ENCODE measurements at places on chromosomes 6 and 20.

- no peak for DNase-seq
These were observed 25.3 kb downstream of the MDN1 start for GRCh38 chr6:89794324-89794723.

GRCh38 chr6:53483423-53484353 is 61.2 kb downstream of the GCLC start:
- peak; percentile 46 for DNase-seq

GRCh38 chr6:5517796-5518195 is 256.5 kb downstream of the FARS2 start:
- DNase-seq: no peak

DNA sequence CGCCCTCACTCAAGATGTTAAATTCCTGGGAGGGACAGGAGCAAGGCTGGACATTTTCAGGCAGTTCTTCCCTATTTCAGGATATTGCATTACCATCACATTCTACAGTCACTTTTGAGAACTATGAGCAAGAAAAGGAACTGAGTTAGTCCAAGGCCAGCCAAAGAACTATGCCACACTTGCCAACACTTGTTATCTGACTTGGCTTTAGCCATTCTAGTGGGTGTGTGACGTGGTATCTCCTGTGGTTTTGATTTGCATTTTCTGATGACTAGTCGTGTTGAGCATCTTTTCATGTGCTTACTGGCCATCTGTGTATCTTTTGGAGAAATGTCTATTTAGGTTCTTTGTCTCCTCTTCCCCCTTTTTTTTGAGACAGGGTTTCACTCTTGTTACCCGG is 12.0 kb downstream of the XRN2 start:
- peak; percentile 87 for DNase-seq

All from suppressor macrophage treated with lipopolysaccharide for 1 hour (primary cell).